Muscle of arm (tissue), 14 donors: ENCODE measurements at places on chromosomes 11 and 22. TPM values are rescaled to one million over a fixed set of nuclear protein-coding genes. Genes with fewer than 3 reads are reported as not detected.
A peak's percentile ranks its signal among the peaks of the same experiment; 100 is the strongest.

The CARD10 gene
- polyA plus RNA-seq: 10.2 TPM

The TEX12 gene
- not detected for polyA plus RNA-seq

The SSTR3 gene
- polyA plus RNA-seq: 0.05 TPM

The TMEM151A gene
- not detected for polyA plus RNA-seq

The FLRT1 gene
- polyA plus RNA-seq: 3.6 TPM

The JRKL gene
- polyA plus RNA-seq: 12.1 TPM

- no peak for DNase-seq
These were observed 43.0 kb upstream of the API5 start for GRCh38 chr11:43268786-43269185.

DNA sequence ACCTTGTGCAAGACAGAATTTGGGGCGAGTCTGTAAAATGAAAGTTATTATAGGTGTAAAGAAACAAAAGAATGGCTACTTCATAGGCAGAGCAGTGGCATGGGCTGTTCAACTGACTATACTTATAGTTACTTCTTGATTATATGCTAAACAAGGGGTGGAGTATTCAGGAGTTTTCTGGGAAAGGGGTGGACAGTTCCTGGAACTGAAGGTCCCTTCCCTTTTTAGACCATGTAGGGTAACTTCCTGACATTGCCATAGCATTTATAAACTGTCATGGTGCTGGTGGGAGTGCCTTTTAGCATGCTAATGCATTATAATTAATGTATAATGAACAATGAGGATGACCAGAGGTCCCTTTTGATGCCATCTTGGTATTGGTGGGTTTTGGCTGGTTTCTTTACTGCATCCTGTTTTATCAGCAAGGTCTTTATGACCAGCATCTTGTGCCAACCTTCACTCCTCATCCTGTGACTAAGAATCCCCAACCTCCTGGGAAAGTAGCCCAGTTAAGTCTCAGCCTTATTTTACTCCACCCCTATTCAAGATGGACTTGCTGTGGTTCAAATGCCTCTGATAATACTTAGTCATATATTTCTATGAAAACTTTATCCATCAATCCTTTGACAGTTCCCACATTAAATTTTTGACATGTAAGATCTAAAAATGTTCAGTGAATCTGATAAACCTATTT lies 118.6 kb downstream of the ARHGAP42 start:
- no peak for DNase-seq

DNA sequence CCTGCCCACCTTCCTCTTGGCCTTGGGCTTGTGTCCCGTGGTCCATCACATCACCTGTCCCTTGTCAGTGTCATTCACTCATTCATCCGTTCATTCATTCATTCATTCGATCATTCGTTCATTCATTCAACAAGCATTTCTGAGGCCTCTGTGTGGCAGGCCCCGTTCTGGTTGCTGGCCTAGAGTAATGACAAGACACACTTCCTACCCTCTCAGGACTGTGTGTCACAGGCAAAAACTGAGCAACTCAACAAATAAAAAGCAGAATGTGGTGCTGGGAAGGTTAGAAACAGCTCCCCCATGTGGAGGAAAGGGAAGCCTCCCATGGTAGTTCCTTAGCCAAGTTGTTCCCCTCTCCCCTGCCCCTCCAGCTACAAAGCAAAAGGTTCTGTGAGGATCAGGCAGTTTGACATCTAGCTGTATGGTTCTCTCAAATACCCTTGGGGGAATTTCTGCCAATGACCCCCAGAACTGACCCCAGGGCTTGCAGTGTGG lies 1.6 kb upstream of the OMP start:
- no peak for DNase-seq

- no peak for DNase-seq
These were observed 7.5 kb upstream of the SREBF2 start for GRCh38 chr22:41825376-41825775.

DNA sequence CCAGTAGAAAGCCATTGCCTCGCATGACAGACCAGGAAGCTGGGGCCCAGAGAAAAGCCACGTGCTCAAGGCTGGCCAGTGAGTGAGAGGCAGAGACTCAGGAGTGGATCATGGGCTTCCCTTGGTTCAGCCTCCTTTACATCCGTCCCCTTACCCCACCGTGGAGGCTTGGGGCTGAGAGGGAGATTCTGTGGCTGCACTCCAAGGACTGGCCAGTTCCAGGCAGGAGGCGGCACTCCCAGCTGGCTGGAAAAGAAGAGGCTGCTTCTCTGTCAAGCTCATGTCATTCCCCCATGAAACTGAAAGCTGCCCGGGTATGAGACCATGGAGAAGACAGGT lies 6.6 kb upstream of the ASCL2 start:
- no peak for DNase-seq

DNA sequence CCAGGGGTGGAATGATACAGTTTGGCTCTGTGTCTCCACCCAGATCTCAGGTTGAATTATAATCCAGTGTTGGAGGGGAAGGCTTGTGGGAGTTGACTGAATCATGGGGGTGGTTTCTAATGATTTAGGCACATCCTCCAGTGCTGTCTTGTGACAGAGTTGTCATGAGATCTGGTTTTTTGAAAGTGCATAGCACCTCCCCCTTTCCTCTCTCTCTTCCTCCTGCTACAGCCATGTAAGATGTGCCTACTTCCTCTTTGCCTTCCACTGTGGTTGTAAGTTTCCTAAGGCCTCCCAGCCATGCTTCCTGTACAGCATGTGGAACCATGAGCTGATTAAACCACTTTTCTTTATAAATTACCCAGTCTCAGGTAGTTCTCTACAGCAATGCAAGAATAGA lies 45.1 kb downstream of the THAP12 start:
- no peak for DNase-seq

- DNase-seq: no peak
These were observed 221.2 kb downstream of the MN1 start for GRCh38 chr22:27580311-27580897.

- DNase-seq: no peak
These were observed 29.5 kb upstream of the MYH9 start for GRCh38 chr22:36417281-36417686.

- no peak for DNase-seq
These were observed 32.2 kb upstream of the PLET1 start for GRCh38 chr11:112292785-112293407.

DNA sequence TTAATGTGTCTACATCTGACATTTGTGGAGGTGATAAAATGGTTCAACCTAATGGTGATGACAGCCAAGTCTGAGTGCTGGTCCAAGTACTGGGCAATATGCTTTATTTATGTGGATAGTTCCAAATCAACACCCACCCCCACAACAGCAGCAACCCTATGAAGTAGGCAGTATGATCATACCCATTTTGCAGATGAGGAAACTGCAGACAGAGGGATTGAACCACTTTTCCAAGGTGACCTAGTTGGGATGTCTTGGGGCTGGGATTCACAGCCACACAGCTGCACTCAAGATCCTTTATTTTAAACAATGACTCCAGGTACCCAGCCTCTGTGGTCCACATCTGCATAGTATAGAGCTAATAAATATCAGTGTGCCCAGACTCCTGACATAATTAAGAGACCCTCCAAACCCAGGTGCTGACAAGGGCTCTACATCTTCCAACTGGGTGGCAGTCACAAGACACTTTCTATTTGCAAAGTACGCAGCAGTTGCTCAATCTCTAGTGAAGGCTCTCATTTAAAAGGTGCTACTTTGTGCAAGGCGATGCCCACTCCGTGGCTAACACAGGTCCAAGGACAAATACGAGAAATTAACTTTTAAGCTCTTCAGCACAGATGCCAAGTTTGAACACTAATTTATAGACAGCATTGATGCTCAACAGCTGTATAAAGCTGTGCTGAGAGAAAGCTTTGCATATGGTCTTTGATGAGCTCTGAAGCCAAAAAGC lies 426.6 kb downstream of the LARGE1 start:
- no peak for DNase-seq

DNA sequence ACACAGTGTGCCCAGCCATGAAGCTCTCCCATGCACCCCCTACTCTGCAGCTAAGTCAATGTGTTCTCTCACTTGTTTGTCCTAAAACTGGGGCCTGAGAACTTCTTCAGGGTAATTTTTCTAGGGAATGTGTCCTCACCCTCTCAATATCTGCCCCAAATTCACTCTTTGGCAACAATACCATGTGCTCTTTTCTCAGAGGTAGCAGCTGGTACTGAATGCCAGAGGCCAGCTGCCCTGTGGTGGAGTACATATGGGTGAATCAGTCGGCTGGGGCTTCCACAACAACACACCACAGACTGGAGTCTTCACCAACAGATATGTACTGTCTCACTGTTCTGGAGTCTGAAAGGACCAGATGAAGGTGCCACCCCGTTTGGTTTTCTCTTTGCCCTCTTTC lies 97.7 kb upstream of the TOP3B start:
- no peak for DNase-seq

GRCh38 chr11:62233730-62234129 lies 8.3 kb upstream of the SCGB1D2 start:
- no peak for DNase-seq

DNA sequence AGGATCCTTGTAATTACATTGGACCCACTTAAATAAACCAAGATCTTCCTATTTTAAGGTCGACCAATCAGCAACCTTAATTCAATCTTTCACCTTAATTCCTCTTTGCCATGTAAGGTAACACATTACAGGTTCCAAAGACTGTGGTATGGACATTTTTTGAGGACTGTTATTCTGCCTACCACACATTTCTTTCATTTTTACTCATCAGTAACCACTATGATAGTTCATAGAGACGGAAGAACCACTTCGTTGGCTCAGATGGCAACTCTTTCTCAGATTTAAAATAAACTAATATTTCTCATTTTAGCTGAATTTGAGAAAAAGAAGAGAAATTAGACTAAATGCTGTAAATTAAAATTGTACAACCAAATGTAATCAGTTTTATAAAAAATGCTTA lies 96.3 kb downstream of the PAX6 start:
- DNase-seq: no peak

DNA sequence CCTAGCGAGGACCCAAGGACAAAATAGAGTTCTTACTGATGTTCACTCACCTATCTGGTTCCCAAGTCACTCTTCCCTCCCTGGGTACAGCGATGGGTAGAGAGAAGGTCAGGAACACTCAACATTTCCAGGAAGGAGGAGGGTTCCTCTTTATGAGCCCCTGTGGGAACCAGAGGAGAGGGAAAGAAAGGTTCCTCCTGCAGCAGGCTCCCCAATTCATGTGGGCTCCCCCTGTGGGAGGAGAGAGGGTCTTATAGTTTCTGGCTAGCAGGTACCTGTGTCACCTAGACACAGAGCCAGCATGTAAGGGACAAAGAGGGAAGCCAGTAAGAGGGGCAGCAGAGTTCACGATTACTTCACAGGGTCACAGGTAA lies 93.5 kb downstream of the DBX1 start:
- no peak for DNase-seq

- DNase-seq: peak; percentile 47
These were observed 23.5 kb downstream of the BBOX1 start for GRCh38 chr11:27064086-27064485.

DNA sequence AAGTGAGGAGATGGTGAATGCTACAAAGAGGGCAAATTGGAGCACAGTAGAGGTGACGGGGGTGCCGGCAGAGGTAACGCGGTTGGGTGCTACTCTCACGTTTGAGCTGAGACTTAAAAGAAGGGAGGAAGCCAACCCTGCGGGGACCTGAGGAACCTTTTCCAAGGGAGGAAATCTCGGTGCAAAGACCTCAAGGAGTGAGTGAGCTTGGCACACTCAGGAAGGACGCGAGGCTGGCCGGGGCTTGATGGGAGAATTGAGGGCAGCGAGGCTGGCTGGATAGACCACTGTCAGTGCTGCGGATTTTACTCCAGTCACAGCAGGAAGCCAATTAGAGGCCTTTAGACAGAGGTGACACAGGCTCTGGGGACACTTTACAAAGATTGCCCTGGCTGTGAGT lies 25.0 kb downstream of the TSKU start:
- DNase-seq: no peak

- DNase-seq: no peak
These were observed 41.3 kb downstream of the ABTB2 start for GRCh38 chr11:34316347-34317035.

- DNase-seq: no peak
These were observed 32.7 kb downstream of the THOC5 start for GRCh38 chr22:29520851-29521250.

- DNase-seq: no peak
These were observed 434.7 kb downstream of the BRD1 start for GRCh38 chr22:49392841-49393510.

DNA sequence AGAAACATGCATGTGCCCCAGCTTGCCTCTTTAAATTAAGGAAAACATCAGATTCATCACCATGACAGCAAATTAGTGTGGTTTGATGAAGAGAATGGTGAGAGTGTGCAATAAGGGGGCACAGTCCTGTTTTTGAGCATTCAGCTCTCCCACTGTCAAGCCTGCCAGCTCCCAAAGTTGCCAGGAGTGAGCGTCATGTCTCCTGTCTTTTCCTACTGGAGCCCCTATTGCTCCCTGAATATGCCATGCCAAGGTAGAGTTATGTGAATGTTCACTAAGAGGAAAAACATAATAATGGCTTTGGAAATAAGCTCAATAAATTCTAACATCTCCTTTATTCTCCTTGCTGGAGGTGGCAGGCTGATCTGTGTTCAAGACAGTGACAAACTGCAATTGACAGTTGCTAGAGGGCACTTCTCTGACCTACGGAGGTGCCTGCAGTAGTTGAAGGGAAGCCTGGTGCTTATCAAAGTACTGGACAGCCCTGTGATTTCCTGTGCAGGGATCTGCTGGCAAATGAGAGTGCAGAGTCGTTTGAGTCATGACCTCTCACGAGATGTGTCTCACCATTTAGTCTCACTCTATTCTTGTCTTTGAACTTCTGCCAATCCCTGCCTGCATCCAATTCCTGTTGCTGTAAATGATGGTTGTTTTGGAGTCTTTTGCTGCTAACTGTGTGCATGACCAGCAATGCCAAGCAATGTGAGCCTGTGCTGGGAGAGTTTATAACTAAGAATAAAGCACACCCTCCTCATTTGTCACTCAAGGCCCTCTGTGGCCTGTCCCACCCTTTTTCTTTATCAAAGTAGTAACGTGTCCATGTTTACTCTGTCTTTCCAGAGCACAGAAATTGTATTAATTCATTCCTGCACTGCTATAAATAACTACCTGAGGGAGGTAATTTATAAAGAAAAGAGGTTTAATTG lies 34.8 kb downstream of the MRGPRX2 start:
- DNase-seq: no peak

DNA sequence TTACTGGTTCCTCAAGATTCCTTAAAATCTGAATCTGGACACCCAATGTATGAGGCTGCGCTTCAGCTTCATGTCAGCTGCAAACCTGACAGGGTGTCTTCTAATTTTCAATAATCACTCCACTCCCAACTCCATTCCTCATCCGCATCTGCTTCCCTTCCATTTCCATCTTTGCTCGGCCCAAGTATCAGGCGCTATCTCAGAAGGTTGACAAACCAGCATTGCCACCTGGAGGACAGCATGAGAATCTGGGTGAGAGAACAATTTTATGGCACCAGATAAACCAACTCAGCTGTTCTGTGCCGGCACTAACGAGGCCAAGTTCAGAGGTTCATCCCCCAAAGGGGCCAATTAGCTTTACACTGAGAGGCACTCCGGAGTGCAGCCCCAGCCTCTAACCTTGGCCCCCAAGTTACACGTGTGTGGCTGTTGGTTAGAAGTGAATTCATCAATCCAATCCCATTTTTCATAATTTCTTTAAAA lies 79.1 kb upstream of the LMO2 start:
- peak; percentile 61 for DNase-seq
